ENCODE measurements at places on chromosomes 7 and 10.
A peak's percentile ranks its signal among the peaks of the same experiment; 100 is the strongest.

DNA sequence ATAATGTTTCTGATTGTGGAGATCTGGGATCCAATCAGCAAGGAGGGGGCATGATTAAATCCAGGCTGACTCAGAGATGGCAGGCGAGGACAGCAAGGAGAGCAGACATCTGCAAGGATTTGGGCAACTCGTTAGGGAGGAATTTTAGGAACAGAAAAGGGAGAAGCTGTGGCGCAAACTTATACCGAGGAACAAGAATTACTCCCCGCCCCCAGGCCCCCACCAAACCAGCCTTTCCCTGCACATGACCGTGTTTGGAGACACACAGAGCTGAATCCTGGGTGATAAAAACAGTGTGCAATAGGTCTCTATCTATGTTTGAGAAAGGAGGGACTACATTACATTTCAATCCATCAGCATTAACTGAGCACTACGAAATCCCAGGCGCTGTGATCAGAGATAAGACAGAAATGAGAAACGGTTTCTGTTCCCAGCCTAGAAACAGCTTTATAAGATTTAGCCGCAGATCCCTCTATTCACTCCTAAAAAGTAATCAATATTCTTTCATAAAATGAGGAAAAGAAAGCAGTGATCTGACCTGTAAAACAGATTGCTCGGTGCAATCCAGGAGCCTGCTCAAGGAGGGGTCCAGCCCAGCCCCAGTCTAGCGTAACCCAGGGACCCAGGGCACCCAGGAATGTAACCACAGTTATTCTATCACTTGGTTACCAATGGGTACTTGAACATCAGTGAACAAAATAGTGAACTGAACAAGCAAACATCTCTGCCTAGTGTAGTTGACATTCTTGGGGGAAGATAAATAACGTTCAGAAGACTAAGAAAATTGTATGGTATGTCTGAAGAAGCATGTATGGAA is 37.2 kb upstream of the RAPGEF5 start:
- no peak for DNase-seq

- no peak for DNase-seq
Observed at GRCh38 chr7:158255558-158255957, 332.1 kb downstream of the PTPRN2 start.

- DNase-seq: no peak
Observed at GRCh38 chr10:8023321-8023720, 31.2 kb upstream of the GATA3 start.

GRCh38 chr7:27389496-27389895 is 146.9 kb downstream of the EVX1 start:
- DNase-seq: no peak

DNA sequence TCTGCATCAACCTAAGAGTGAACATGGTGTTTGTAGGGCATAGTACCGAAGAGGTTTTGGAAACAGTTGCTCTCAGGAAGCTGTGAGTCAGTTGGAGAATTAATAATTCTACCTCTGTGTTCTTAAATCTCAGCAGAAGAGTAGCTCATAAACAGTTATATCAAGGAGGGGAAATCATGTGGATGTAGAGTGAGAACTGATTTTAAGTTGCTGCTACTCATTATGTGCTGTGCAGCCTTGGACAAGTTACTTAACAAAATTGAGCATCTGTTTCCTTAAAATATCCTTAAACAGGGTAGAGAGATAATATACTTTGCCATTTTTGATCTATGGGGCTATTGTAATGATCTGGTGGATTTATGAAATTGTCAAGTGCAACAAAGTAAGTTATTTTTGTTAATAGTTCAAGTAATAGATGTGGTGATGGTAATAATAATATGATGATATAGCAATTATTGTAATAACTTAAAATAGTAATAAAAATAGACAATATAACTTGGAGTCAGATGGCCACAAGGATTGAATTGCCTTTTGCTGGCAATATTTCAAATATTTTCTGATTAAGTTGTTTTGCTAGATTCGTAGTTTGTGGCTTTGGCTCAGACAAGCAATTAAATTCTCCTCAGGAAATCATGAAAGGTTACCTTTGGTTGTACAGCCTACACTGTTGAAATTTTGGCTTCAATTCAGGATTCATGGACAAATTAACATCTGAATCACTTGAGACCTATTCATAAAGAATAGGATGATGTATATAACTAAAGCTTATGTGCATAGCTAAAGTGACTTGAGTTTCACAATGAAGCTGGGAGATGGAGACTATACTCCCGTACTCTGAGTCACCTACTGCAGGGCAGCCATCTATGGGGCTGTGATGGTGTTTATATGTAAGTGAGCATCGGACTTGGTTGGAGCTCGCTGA is 228.5 kb downstream of the CDK14 start:
- DNase-seq: no peak

DNA sequence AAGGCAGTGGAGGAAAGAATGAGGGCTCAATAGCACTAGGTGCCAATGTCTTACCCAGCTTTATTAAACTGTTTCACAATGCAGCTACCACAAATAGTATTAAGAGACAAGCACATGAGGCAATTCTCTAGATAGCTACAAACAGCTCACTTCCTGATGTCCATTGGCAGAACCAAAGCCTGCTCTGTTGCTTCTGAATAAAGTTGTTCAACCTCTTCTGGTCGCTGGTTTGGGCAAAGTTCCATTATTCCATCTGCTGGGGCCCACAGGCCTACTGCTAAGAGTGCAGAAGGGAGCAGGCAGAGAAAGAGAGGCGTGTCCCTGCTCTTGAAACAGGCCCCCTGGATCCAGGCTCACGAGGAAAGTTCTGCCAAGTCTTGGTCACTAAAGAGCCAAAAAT is 173.9 kb downstream of the ZNF438 start:
- DNase-seq: peak; percentile 61

DNA sequence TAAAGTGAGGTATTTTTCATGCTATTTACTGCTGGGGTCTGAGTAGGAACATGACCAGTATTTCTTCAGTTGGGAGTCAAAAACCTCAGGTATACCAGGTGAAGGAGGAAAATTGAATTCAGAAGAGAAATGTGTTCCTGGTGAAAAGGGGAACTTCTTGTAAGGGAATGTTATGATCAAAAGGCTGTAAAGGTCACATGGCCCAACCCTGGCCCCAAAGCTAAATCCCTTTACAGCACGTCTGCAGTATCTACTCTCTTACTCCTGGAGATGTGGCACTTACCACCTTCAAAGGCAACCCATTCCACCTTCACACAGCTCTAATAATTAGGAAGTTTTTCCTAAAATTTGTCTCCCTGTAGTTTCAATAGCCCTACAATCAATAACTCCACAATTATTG is 15.2 kb downstream of the PIK3AP1 start:
- DNase-seq: peak; percentile 33

DNA sequence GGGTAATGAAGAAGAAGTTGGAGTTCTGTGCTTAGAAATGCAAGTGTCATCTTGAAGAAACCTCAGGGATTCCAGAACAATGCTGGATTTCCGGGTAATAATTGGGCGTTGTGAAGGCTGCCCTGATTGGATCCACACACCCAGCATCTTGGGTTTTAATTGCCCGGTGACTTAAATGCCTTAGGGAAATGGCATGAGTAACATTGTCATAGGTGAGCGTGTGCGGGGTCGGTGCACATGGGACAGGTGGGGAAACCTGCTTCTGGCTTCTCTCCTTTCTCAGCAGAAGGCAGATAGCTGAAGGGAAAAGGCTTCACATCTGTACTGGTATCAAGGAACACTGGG is 15.2 kb upstream of the CAMK1D start:
- DNase-seq: no peak

- no peak for DNase-seq
Observed at GRCh38 chr10:83539528-83540308, 599.6 kb upstream of the GHITM start.

DNA sequence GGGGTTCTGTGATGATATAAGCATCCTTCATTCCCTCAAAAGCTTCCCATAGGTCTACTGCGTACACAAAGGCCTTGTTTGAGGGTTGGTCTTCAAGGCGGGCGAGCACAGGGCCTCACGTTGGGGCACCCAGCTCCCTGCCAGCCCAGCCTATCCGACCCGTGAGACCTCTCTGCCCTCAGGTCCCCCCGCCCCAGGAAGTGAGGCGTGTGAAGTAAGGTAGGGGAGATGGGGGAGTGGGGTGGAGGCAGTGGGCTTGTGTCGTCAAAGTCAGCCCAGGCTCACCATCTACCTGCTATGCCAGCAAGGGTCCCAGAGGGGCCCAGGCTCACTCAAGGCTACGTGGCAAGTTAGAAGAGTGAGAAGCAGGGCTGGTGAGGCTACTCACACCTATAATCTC is 47.6 kb upstream of the ELFN1 start:
- no peak for DNase-seq

GRCh38 chr7:45984386-45985295 is 63.6 kb upstream of the IGFBP3 start:
- DNase-seq: no peak

DNA sequence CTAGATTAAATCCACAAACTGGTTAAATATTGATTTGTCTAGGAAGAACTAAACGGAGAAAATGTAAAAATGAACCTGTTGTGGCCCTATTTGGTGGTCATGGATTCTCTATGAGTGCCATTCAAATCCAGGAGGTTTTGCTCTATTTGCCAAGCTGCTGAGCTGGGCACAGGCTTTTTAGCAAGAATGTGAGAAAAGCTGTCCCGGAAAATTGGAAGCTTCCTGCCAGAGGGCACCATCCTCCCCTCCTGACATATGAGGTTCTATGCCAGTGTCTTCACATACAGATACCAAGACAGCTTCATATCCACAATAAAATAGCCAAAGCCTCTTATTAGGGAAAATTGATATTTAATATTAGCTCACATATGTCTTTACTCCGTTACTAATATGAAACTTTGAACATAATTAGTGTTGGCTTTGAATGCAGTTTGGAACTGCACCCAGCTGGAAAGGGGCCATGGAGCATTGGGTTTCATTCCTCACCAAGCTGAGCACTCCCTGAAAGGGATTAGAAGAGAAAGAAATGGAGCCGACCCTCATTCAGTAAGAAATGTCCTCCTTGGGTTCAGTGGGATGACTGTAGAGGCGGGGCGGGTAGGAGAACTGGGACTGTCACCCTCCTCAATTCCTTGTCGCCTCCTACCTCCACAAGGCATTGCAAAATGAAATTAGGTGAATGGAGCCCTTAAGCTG is 47.8 kb downstream of the NRCAM start:
- DNase-seq: no peak

DNA sequence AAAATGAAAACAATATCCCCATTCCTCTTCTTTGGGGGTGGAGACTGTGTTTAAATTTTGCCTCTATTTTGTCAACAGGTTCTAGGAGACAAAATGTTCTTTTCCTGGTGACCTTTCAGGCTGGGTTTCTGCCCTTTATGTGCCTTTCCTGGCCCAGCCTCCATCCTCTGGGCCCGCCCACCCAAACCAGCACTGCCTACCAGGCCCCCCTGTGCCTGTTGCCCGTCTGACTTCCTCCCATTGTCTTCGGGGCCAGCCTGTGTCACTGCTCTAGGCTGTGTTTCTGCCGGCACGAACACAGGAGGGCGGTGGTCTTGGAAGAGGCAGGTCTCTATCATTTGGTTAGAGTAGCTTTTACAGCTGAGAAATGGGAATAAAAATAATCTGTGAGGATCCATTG is 13.9 kb downstream of the TSPAN14 start:
- no peak for DNase-seq

DNA sequence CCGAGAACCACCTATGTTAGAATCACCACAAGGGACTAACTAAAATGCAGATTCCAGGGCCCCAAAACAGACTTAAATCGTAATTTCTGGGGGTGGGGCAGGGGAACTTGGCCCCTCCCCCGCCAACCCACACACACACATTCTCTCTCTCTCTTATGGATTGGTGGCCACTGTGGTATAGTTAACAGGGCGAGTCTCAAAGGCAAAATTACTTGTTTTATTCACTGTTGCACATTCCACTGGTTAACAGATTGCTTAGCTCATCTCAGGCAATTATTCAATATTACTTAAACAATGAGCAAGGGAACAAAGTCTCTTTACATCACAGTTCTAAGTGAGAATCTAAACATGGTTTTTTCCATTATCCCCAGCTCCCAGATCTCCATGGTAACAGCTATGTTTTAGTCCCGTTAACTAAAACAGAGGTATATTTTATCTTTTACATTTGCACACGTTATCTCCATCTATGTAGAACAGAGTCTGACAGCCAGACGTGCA is 38.5 kb downstream of the IGF2BP3 start:
- DNase-seq: no peak

DNA sequence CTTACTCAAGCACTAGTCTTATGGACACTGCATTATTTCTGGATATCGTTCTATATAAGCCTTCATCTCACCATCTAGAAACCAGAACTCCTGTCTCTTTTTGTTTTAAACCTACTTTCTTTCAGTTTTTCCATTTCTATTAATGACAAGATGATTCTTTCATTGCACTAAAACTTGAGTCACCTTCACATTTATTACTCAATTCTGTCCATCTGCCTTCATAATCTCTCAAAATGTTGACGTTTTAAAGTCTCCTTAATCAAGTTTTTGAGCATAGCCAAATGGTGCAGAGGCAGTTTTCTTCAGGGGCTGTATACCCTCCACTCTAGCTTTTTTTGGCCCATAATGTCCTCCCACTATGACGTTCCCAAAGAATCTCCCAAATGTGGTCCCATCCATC is 17.6 kb downstream of the STAM start:
- no peak for DNase-seq

DNA sequence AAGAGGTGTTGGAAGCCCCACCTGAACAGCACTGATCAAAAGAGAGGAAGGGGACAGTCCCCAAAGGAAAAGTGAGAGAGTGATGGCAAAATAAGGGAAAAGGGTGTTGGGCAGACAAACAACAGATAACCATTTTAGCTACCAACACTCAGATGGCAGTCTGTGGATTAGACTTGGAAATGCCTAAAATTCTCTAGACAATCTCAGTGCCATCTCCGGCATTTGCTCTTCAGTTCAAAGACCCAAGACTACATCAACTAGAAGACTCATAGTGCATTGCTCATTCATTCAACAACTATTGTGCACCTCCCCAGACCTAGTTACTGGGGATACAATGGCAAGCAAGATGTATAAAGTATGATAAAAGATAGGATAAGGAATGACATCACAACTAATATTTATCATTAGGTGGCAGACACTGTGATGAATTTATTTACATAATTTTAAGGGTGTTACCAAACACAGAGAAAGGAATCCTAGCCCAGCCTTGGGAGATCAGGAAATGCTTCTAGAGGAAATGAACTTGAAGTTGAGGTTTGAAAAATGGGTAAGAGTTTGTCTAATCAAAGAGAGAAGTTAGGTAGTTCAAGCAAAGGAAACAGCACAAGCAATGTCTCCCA is 109.3 kb upstream of the ARID5B start:
- DNase-seq: no peak

- no peak for DNase-seq
Observed at GRCh38 chr10:921471-922414, 9.8 kb downstream of the LARP4B start.

DNA sequence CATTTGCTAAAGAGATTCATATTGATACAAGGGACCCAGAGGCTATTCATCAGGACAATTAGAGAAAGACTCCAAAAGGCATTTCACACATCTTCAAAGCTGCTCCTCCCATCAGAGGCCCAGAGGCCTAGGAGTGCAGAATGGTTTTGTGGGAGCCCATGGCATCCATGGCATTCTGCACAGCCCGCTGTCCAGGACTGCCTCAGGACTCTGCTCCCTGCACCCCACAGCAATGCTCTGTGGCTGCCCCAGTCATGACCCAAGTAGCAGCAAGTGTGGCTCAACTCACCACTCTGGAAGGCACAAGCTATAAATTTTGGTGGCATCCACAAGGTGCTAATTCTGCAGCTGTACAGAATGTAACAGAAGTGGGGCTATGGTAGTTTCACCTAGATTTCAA is 38.5 kb downstream of the ZNF438 start:
- DNase-seq: no peak

GRCh38 chr10:129033340-129033739 is 433.7 kb upstream of the MGMT start:
- DNase-seq: no peak

GRCh38 chr7:132171130-132171576 is 405.1 kb downstream of the PLXNA4 start:
- DNase-seq: no peak

GRCh38 chr10:75660823-75661222 is 229.4 kb downstream of the LRMDA start:
- DNase-seq: no peak
